ENCODE measurements at places on chromosomes 7 and 10.
A peak's percentile ranks its signal among the peaks of the same experiment; 100 is the strongest.

DNA sequence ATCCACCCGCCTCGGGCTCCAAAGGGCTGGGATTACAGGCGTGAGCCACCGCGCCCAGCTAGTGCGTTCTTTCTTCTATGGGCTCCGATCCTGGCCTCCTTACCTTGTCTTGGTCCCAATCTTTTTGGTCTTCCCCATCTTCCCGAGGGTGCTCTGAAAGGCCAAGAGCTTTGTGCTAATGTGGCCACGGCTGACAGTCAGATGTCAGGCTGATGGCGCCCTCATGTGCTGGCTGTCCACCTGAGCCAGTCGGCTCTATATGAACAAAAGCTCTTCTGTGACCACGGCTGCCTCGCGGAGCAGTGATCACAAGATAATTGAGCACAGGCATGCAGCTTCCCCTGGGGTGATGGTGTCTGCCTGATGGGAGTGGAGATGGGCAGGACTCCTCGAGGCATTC, 11.0 kb upstream of the AHCYL2 start:
- no peak for DNase-seq

- no peak for DNase-seq
These were observed 11.8 kb downstream of the TOMM7 start for GRCh38 chr7:22810843-22811242.

GRCh38 chr10:102564209-102564834, 60.5 kb downstream of the SUFU start:
- no peak for DNase-seq

GRCh38 chr10:120508393-120508792, 51.4 kb downstream of the PLPP4 start:
- DNase-seq, result no peak

DNA sequence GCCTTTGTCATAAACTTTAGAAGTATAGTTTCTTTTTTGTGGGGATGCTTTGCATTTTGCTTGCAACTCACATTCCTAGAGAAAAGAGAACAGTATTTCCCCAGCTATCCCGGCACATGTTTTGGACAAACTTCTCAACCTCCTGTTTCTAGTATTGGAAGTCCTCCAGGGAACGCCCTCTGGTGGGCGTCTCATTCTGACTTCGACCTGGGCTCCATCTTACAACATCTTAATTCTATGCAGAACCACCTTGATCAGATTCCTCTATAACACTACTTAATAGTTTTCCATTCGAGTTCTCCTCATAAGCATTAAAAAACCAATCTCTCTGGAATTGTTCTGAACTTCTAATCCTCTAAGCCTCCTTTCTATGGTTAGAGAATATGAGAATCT, 139.5 kb upstream of the FZD8 start:
- no peak for DNase-seq

GRCh38 chr10:32225976-32226375, 121.0 kb downstream of the EPC1 start:
- no peak for DNase-seq

- peak; percentile 70 for DNase-seq
These were observed 164.3 kb downstream of the BTAF1 start for GRCh38 chr10:92087750-92088395.

DNA sequence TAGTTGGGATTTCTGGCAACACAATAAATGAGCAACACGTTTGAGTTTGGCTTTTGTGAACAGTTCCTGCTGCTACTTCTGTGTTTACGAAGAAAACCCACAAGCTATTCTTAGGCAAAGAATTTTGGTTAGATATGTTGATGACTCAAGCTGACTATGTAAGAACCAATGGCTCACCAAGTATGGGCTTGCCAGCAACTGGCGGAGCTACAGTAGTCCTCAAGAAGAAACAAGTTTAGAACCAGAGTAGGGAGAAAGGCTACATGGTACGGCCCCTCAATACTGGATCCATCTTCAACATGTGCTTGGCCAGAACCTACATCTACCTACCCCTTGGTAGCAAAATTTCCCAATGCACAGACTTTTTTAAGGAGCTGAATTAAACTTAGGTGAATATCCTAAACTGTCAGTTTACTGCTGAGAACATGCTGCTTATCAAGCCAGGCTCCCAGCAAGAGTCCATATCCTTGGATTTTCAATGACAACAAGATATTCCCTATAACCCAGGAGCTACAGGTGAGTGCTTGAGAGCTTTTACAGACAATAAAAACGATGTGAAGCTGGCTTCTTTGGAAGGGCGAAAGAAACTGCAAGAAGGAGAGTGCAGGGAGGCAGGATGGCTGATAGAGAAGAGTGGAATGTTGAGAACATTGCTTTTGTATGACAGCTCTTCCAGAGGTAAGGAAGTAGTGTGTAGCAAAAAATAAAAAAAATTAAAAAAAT, 74.3 kb upstream of the ASAH2 start:
- no peak for DNase-seq

DNA sequence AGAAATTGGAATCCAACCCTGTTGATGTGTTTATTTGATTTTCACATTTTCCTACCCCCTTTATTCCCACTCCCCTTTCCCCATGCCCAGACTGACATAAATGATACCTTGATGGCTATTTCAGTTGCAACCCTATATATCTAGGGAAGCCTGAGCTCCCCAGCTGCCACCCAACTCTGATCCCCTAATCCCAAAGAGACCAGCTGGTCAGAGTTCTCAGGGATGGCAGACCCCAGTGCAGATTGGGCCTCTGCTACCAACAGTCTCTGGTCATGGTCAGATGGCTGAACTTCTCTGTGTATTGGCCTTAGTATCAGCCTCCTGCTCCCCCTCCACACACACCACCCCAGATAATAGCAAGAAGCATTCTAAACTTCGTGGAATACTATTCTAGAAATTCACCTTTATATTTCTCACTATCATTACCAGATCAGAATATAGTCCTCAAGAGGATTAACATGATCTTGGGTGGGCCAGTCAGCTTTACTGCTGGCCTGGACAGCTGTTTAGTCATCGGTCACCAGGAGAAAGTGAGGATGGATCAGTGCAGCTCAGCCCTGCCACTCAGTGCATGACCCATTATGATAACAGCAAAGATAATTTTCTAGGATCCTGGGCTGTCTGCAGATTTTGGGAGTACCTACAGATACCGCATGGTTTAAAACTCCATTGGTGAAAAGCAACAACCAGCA, 24.5 kb upstream of the BTRC start:
- no peak for DNase-seq

- DNase-seq, result no peak
These were observed 33.0 kb downstream of the TPST1 start for GRCh38 chr7:66237906-66238772.

DNA sequence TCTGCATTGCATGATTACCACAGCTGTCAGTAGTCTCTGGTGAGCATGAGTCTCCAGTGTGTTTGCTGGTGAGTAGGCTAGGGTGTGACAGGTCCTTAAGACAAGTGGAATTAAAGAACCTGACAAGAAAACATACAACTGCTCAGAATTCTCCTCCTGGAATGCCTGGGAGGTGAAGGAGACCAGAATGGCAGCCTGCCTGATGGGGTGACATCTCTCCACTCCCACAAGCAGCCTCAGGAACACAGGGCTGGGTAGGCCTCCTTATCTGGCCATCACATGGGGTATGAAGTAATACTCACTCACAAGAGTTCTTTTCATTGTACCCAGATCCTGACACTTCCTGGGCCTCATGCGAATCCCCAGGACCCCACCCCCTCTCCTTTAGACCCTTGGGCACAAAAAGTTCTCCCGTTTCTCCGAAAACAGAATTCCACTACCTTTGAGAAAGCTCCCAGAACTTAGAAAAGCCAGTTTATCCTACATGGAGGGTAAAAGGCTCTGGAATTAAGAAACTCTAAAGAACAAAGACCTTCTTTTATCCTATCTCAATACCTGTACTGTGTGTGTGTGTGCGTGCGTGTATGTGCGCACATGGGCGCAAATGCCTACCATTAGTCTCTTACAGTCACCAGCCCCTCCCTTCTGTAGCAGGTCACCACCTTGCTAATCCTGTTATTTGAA, 33.4 kb upstream of the C1GALT1 start:
- no peak for DNase-seq

- no peak for DNase-seq
These were observed 17.5 kb upstream of the ZNF862 start for GRCh38 chr7:149820622-149821190.

GRCh38 chr10:8956400-8956799, 901.9 kb downstream of the GATA3 start:
- no peak for DNase-seq

GRCh38 chr10:84563868-84564267, 235.5 kb downstream of the CCSER2 start:
- no peak for DNase-seq

GRCh38 chr7:138887085-138887710, 89.2 kb upstream of the ATP6V0A4 start:
- DNase-seq, result no peak

- DNase-seq, result no peak
These were observed 133.9 kb upstream of the CHST15 start for GRCh38 chr10:124227055-124227975.

- DNase-seq, result no peak
These were observed 101.2 kb upstream of the EFCAB10 start for GRCh38 chr7:105682341-105683060.

- DNase-seq, result no peak
These were observed 49.0 kb downstream of the GRM3 start for GRCh38 chr7:86692755-86693154.

GRCh38 chr10:24851629-24852028, 100.8 kb downstream of the PRTFDC1 start:
- no peak for DNase-seq

DNA sequence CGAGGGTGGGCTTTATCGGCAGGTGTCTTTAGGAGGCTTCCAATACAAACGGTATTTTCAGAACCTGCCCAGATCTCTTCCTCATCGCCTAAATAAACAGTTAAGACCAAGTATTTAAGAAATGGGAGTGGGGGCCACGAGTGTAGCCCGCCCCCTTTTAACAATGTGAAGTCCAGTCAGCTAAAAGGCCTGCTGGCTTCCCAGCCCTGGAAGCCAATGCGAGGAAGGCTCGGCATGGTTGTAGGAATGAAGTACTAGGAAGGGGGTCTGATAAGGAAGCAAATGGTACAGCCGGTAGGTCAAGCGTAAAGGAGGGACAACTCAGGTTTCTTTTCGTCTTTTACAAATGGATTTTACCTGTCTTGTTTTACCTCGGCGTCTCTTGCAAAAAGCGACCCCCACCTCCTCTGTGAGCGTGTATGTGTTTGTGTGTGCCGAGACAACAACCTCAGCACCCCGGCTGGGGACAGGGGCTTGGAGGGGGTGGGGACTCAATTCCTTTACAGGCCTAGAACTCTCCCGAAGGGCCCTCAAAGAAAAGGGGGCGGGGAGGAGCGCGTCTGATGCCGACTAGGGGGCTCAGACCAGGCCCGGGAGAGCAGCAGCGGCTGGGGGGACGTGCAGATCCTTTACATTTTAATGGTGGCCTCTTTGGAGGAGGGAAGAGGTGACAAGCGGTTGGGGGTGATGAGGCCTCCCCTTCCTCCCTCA, 147.6 kb downstream of the GPR85 start:
- peak; percentile 40 for DNase-seq

DNA sequence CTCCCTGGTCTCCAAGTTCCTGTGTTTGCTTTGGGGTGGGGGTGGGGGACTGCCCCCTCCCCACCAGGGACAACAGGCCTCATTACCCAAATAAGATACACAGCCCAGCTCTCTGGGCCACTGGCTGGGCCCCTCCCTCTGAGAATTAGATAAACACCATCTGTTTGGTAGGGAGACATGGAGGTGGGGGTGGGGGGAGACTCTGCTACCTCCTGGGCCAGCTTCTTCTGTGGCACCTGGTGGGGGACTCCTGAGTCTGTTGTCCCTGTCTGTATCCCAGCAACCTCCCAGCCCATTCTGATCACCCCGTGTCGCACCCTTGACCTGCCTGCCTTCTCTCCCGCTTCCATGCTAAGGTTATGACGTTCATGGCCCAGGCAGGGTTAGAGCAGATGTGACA, 5.8 kb downstream of the MLXIPL start:
- no peak for DNase-seq

- DNase-seq, result no peak
These were observed 182.1 kb downstream of the PKD1L1 start for GRCh38 chr7:47766126-47766525.

DNA sequence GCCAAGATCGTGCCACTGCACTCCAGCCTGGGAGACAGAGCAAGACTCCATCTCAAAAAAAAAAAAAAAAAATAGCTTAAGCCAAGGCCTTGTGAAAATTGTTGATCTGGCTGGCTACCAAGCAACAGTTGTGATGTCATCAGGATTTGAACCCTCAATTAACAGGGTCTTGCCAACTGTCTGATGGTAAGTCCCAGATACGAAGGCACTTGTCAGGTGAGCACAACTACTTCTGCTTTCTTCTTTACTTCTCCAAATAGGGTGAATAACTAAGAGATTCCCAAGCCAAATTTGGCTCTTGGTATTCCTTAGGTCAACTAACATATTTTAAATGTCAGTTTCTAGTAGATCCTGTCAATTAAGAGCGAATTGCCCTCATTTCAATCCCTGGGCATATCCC, 47.4 kb downstream of the ANKRD61 start:
- DNase-seq, result no peak

- DNase-seq, result no peak
These were observed 203.4 kb upstream of the GPR26 start for GRCh38 chr10:123462756-123463155.

DNA sequence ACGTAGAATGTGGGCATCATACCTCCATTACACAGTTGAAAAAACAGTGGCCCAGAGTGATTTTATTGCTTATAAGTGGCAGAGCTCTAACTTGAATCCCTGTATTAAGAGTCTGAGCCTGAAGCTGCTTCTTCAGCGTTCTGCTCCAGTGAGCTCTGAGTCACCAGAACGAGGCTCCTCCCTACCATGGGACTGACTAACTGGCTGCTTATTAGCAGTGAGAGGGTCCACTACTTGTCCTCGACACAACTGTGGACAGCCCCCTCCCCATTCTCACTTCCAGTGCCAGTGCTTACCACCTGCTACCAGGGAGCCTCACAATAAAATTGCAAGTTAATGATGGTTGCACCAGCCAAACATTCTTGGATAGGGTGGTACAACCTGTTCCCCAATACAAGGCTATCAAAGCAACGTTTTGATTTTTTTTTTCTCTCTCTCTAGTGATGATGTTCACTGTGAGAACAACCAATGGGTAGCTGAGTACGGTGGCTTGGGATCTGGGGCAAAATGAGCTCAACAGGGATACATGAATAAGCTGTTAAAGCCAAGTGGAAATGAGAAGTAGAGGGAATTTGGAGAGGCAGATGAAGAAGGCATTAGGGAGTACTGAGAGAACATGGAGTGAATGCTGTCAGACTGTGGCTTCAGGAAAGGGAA, 2.7 kb upstream of the NRG3 start:
- no peak for DNase-seq

DNA sequence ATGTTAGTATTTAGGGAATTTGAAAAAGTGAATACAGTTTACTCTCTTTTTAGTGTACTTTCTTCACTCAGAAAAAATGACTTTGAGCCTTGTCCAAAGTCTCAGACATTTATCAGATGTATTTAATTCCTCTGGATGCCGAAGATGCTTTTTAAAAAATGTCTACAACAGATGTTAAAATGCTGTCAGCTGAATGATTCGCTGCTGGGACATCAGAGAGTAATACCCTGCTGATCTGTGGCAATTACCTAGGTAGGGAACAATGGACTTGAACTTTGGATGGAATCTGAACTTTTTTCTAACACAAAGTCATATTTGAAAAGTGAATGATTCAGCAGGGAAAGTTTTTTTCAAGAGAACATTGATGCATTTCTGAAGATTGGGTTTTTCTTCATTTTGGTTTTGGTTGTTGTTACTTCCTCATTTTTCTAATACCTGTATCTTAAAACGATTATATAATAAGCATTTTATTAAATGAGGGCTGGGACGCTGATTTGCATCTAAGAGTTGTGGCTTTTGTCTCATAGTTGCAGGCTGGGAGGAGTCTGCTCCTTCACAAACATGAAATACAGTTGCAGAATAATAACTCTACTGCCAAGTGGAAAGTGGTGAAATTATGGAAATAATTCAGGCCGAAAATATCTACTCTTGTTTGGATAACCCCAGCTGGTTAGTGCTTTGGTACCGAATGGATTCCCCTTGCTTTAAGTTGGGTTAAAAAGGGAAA, 98.0 kb downstream of the SPAG6 start:
- DNase-seq, result no peak

Measured in hippocampal formation (tissue), 2 donors.